Stimulated activated CD8-positive, alpha-beta memory T cell treated with anti-CD3 and anti-CD28 coated beads, Interleukin-4, amount 100 ng/mL, for 48 hours (primary cell): ENCODE measurements at places on chromosomes 7 and 10.

DNA sequence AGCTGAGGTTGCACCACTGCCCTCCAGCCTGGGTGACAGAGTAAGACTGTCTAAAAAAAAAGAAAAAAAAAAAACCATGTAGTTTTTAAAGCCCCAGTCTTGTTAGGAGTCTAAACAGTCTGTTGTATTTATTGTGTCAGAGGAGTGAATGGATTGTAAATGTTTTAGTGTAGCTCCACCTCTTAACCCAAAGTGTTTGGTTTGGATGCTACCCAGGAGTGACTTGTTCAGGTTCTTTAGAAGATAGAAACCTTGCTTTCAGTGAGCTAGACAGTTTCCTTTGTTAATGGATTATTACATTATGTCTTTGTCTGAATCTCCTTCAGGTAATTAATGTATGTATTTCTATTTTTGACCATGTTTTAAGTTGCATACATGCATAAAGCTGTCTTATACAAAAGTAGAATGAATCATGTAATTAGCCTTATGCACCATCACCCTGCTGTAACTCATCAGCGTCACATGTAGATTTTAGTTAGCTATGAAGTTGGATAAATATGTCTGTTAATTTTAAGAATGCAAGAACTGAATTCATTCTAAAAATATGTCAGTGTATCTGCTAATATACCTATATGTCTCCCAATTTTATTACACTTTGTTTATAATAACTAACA is 97.7 kb downstream of the TAF3 start:
- no peak for DNase-seq

DNA sequence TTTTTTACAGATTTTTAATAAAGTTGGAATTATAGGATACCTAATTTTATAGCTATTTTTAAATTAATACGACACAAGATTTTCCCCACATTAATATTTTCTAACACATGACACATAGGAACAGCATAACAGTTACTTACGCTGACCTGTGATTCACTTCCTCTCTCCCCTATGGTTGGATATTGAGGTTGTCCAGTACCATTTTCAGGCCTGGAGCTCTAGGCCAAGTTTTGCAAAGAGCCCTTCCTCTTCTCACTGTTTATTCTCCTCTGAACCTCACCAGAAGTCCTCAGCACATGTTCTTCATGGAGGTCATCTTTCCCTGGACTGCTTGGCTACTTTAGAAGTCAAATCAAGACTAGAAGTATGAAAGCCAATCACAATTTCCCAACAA is 28.2 kb downstream of the LYZL1 start:
- no peak for DNase-seq

- no peak for DNase-seq
Measured at GRCh38 chr10:129307141-129307540, 159.9 kb upstream of the MGMT start.

DNA sequence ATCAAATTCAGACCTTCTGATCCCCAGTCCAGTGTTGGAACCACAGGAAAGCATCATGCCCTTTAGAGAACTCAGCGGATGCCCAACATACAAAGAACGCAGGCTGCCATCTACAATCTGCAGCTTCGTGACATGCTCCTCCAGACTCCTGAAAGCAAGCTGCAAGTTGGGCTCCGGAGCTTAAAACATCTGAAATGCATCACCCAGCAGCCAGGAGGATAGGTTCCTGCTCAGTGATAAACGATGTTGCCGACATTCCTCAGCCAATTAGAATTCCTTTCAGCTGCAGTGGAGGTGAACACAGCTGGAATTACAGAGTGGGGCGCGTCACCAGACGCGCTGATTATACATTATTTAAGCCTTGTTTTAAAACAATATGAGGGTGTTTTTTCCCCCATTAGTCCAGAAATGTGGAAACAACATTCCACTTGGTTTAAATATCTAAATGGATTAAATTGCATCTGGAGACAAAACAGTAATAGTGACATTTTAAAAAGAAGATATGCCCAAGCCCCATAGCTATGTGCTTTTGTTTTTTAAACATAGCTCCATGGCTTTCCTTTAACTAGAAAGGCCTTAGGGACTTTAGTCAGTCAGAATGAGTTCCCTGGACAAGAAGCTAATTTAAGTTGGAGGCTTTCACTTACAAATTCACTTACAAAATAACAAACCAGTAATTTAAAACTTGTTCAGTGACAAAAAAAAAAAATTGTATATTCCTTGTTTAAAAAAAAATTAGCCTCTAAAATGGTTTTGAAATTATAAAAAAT is 6.3 kb downstream of the SMURF1 start:
- DNase-seq, result no peak

- DNase-seq, result no peak
Measured at GRCh38 chr7:139596626-139597025, 73.1 kb downstream of the CLEC2L start.

DNA sequence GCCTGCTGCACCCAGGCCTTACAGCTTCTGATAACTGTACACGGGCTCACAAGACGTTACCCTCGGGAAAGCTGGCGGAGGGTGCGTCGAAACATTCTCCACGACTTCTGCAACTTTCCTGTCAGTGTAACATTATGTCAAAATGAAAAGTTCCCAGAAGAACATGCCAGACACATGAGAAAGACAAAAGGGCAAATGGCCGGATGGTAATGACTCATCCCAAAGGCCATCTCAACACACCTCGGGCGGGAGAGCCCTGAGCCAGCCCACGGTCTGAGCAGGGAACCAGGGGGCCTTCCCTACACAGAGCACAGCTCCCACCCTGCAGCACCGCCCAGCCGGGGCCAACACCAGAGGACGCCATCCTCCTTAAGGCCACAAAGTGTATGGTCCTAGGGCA is 118.7 kb downstream of the MAD1L1 start:
- no peak for DNase-seq

GRCh38 chr7:129887865-129888264 is 64.9 kb downstream of the UBE2H start:
- DNase-seq, result no peak

DNA sequence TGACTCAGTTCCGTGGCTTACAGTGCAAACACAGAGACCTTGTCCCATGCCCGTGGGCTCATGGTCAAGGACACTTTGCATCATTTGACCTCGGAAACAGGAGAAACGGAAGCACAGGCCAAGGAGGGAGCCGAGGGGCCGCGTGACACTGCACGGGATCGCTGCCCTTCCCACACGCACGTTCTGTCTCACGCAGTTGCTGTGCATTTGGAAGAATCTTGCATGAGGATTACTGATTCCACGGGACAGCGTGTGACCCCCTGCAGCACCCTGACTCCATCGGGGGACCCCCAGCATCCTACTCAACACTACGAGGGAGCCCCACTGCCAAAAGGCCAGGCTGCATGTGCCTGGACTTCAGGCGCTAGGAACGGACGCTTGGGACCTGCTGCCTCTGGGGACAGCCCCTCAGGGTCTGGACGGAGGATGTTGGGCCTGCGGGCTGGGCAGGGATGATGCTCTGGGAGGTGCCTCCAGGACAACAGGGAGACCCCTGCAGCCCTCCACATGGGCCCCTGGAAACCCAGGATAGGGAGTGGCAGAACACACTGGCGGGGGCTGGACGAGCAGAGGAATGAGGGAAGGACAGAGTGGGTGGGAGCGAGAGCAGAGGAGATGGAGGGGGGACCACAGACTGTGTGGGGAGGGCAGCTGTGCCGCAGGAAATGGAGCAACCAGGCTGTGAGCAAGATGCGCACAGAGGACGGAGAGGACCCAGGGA is 222.2 kb downstream of the DNAJB6 start:
- DNase-seq, result no peak

DNA sequence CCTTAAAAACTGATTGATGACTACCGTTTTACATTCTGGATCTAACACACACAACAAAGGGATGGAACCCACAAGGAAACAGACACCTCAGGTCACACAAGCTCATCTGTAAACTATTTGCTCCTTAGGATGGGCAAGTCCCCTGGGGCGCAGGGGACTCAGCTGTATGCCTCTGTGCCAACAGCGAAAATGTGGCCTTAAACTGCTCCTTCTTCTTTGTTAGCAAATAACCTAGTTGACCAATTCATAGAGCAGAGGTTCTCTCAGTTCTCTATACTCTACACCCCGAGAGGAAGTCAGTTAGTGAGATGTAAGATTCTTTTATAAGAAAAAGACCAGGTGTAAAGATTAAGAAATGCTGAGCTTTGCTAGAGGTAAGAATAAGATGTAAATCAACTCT is 181.9 kb upstream of the PRSS58 start:
- DNase-seq, result no peak

DNA sequence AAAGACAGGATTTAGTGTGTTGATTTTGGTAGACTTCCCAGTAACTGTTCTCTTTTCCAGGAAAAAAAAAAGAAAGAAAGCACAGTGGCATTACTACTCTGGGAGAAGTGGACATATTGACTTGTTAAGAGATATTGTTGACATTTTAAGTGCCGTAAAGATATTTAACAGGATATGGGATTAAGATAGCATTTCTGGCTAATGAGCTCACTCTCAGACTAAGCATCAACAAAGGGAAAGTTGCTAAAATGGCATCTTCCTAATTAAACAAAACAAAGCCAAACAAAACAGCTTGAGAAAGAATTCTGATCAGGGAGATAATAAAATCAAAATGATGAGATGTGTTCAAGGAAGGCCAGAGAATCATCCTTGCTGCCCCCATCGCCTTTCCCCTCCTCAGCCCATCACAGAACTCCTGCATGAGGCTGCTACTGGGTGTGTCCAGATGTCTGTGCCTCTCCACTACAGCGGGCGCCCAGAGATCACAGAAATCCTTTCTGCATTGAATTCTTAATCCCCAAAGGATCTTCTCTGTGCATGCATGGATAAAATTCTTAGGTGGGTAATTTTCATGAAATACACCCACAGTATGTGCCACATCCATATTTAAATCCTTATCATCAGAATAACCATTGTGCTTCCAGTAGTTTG is 270.5 kb downstream of the POU6F2 start:
- DNase-seq, result no peak

GRCh38 chr7:106767078-106767477 is 98.0 kb upstream of the PIK3CG start:
- DNase-seq, result no peak

DNA sequence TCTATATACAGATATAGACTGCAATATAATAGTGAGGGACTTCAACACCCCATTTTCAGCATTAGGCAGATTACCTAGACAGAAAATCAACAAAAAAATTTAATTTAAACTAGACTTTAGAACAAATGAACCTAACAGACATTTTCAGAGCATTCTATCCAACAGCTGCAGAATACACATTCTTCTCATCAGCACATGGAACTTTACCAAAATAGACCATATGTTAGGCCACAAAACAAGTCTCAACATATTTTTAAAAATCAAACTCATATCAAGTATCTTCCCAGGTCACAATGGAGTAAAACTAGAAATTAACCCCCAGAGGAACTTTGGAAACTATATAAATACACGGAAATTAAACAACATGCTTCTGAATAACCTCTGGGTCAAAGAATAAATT is 169.6 kb downstream of the MTERF1 start:
- no peak for DNase-seq

DNA sequence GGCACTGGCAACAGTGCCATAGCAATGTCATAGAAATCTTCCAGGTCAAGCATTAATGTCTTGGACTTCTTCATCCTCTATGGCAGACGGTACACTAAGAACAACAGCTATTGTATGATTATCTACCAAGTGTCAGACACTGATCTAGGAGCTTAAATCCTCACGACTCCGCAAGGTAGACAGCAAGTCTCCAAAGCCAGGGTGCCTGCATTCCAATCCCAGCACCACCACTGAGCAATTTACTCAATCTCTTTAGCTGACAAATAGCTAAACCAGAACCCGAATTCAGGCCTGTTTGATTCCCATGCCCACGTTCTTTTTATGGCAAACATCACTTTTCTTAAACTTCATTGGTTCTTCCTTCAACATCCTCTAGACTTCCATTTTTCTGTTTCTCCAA is 31.8 kb downstream of the DNMBP start:
- DNase-seq, result no peak

GRCh38 chr7:51351661-51352060 is 35.1 kb upstream of the COBL start:
- DNase-seq, result no peak

GRCh38 chr7:18896343-18896975 is 221.0 kb downstream of the TWIST1 start:
- no peak for DNase-seq

DNA sequence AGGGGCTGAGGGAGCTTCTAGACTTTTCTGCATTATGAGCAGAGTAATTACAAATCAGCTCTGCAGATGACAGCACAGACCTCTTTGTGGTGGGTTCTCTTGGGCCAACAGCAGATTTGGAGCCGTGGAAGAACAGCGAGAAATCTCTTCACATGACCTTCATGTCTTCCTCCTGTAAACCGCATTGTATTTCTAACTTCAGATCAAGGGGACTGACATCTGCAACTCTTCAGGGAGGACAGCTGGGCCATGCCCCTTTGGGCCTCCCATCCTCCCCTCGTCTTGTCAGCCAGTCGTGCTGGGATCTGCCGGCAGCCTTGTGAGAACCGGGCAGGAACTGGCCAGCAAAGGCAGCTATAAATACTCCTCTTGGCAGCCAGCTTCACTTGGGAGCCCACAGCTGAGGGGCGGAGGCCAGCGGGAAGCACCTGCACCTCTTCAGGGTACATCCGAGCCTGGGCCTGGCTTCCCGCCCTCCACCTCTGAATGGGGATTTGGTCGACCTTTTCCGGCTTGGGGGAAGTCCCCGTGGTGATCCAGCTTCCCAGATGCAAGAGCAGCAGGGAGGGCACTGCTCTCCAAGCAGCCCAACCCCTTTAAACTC is 54.7 kb downstream of the STEAP1B start:
- DNase-seq, result no peak

DNA sequence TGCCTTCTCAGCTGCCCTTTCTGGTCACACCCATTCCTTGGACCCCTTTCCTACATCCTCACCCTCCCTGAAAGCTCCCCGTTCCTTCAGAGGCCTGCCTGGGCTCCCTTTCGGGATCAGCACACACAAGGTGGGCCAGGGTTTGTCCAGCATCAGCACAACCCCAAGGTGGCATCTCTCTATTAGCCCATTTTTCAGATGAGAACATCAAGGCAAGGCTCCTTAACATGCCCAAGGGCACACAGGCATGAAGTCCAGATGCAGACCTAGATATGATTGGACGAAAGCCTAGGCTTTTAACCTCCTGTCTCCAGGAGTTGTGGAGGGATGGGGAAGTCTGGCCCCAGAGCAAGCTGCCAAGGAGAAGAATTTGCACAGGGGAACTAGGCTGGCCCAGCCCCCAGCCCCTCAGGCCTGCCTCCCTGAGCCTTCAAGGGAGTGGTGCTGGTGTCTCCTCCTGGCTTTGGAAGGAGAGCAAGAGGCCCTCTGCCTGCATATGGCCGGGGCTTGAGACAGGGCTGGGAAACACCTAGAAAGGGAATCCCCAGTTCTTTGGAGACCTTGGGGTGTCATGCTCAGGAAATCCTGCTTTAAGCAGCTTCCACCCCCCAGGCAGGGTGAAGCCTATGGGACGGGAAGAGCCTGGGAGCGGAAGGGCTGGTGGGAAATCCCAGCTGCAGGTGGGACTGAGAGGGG is 9.0 kb upstream of the VSIR start:
- DNase-seq, result no peak
